ENCODE measurements at places on chromosomes 6 and 20. TPM values are rescaled to one million over a fixed set of nuclear protein-coding genes. Genes with fewer than 3 reads are reported as not detected.

CCDC170 gene
- total RNA-seq, result 0.09 TPM

CFAP206 gene
- 0.19 TPM for total RNA-seq

SMLR1 gene
- not detected for total RNA-seq

HSPA1L gene
- total RNA-seq, result 0.85 TPM

C6orf132 gene
- total RNA-seq, result 0.85 TPM

PNLDC1 gene
- not detected for total RNA-seq

OPN5 gene
- not detected for total RNA-seq

GNAS-AS1 gene
- 0.85 TPM for total RNA-seq

BEND6 gene
- total RNA-seq, result 1.1 TPM

APOM gene
- 0.19 TPM for total RNA-seq

SIRPD gene
- total RNA-seq, result 0.09 TPM

XKR7 gene
- total RNA-seq, result not detected

ENPP1 gene
- total RNA-seq, result 0.47 TPM

ACOT13 gene
- total RNA-seq, result 6.8 TPM

HTR1E gene
- not detected for total RNA-seq

MOXD1 gene
- not detected for total RNA-seq

CRYBG1 gene
- 15.9 TPM for total RNA-seq

All from endothelial cell of coronary artery (primary cell).